ENCODE measurements at places on chromosomes 7 and 10.

DNA sequence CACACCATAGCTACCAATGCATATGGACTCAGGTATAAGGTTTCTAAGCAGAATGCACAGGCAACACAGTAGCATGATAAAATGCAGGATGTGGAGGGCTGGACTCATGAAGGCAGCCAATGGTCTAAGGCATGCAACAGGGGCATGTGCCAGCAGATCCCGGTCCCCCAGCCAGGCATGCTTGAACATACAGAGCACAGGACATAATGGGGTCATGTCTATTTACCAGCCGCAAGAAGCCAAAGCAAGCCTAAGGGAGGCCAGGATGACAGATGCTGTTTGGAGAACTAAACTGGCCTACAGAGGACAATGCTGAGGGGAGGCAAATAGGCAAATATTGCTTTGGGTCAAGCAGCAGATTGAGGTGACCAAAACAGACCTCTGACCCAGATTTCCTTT lies 60.0 kb upstream of the PDLIM1 start:
- DNase-seq = no peak

DNA sequence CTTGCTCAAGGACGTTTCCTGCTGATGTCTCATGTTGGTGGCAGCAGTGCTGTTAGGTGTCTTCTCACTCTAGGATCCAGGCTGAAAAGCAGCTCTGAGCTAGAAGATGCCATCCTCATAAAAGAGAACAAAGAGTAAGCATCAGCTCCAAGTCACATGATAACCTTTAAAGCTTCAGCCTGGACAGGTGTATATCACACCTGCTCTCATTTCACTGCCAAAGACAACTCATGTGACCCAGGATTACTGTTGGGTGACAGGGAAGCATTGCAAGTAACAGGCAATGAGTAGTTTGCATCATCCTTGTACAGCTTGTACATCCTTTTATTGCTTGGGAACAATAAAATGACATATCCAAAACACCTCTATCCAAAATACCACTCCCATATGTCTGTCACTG lies 423.4 kb upstream of the DPP6 start:
- DNase-seq = no peak

DNA sequence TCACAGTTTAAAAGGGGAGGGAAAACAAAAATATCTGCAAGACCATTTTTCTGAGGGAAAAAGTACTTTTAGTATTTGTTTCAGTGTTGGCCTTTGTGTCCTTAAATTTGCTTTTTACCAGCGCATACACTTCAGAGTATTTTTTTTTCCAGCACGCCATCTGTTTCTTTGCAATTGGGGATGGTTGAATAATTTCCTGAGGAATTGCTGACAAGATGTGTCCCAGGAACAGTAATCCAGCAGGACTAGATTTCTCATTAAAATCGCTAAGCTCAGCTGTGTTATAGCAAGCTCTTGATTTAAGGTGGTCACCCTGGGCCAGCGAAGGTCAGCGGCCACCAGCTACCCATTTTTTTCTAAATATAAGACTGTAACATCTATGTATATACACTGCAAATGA lies 156.9 kb upstream of the RHOBTB1 start:
- DNase-seq = no peak

DNA sequence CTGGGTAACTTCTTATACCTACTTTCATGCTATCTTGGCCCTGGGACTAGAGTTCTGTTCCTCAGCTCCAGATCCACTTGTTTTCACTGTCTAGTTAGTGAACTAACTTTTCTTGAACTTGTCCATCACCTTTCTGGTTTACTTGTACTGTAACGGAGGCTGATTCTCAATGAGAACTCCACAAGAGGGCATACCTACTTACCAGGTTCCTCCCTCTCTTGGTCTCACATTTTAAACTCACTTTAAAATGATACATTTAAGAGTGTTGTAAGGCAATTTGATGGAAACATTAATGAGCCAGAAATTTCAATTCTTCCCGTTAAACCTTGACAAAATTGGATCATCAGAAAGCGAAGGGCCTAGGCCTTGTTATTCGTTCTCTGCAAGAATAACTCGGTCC lies 111.6 kb downstream of the MAGI2 start:
- DNase-seq = no peak

DNA sequence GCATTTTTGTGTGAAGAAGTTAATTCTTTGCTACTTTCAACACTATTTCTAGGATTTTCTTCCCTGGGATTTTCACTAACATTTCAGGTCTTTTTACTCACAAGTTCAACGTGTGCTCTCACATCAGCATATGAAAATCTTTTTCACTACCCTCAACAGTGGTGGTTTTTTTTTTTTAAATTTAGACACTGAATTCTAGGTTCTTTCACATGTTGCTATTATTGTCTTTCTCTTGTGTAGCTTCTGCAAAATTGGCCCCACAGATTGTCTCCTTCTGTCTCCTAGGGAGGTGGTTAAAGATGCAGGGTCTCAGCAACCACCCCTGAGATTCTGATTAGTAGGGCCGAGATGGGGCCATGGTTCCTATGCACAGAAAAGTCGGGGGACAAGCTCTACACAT lies 165.0 kb upstream of the GPR26 start:
- no peak for DNase-seq

DNA sequence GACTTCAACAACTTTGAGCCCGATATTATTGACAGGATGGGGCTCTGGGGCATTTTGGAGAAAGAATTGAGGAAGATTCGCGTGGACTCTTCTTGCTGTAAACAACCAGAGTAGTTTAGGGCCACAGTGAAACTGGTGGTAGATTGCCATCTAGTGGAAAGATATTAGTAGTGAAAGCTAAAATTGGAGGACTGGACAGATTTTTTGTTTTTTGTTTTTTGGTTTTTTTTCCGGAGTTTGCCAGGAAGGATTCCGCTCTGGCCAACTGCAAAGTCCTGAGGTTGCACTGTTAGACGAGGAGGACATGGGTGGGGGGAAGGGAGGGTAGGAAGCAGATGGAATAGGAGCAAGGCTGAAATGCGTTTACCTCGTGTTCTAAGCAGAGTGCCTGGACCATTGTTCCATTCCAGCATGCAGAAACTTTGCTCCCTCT lies 11.7 kb downstream of the NOBOX start:
- no peak for DNase-seq

DNA sequence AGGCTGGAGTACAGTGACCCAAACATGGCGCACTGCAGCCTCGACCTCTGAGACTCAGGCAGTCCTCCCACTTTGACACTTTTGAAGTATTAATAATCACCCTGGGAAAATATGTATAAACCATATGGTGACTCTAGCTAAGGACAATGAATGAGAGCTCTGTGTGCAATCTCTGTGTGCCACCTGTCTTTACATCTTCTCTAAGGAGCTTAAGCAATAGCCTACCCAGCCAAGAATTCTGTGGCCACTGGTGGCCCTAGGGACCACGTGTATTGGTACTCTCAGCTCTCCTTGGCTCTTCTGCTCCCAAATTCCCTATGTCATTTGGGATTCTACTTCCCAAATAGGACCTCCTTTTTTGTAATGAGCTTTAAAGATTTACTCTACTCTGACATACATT lies 23.7 kb downstream of the FGF8 start:
- no peak for DNase-seq

DNA sequence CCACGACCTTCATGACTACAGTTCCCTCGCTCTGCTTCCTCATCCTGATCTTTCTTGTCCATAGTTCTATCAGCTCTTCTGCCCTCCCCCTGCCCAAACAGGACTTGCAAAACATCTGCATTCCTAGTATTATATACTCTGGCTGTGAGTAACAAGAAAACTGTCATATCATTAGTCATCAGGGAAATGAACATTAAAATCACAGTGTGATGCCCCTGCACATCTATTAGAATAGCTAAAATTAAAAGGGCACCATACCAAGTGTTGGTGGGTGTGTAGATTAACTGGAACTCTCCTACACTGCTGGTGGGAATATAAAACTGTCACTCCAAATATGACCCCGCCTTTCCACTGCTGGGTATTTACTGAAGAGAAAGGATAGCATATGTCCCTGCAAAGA lies 141.8 kb downstream of the C7orf25 start:
- DNase-seq = no peak

- DNase-seq = no peak
These were observed 602.7 kb upstream of the SORCS1 start for GRCh38 chr10:107767185-107767584.

- DNase-seq = no peak
These were observed 52.0 kb downstream of the TASOR2 start for GRCh38 chr10:5736591-5736990.

GRCh38 chr10:94524146-94524545 lies 21.4 kb upstream of the HELLS start:
- DNase-seq = no peak

GRCh38 chr10:117884093-117884492 lies 162.6 kb downstream of the RAB11FIP2 start:
- no peak for DNase-seq

GRCh38 chr10:63922468-63923284 lies 401.5 kb downstream of the REEP3 start:
- no peak for DNase-seq

DNA sequence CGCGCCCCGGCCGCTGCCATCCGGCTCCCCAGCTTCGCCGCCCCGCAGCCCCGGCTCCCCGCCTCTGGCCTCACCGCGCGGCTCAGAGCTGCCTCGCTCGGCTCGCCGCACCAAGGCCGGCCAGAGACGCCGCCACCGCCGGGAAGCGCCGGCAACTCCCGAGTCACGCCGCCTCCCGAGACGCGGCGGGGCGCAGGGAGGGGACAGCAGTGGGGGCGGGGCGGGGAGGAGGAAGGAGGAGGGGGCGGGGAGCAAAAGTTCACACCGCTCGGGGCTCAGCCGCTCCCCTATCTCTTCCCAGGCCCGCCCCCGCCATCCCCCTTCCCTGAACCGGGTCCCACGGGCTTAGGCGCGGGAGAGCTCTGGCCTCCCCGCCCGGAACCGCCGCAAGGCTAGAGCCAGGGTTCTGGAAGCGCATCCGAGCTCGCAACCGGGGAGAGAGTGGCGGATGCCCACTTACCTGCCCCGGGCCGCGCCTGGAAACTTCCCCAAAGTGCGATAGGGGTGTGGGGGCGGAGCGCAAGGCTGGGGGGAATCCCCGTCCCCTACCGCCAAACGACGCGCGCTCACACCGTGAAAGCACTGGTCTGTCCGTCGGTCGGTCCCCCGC lies 1.0 kb downstream of the CHST15 start:
- no peak for DNase-seq

- no peak for DNase-seq
These were observed 78.0 kb upstream of the C1GALT1 start for GRCh38 chr7:7104314-7104698.

GRCh38 chr10:76257816-76258215 lies 826.4 kb downstream of the LRMDA start:
- DNase-seq = no peak

- DNase-seq = no peak
These were observed 73.3 kb downstream of the SKIDA1 start for GRCh38 chr10:21452203-21452602.

DNA sequence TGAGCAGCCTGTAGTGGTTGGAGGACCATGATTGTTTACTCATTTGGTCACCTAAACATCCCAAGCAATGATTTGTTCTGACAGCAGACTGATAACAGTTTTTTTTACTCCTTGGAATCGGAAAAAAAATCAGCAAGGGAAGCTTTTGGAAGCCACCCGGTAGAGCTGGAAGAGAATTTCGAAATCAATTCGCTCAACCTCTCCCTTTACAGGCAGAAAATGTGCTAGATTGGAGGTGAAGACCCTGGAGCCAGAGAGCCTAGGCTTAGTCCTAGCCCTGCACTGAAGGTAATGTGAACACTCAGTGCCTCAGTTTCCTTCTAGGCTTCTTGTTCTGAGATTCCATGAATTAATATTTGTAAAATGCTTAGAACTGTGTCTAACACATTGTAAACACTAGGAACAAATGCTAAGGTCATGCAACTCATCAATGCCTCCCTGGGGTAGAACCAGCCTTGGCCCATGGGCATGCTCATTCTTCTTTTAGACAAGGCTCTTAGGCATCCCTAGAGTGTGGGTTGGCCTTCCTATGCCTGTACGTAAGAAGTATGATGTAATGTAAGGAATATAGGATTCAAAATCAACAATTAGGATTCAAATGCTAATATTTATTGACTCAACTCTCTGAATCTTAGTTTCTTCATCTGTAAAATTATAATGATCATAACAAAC lies 52.7 kb downstream of the MET start:
- DNase-seq = no peak

DNA sequence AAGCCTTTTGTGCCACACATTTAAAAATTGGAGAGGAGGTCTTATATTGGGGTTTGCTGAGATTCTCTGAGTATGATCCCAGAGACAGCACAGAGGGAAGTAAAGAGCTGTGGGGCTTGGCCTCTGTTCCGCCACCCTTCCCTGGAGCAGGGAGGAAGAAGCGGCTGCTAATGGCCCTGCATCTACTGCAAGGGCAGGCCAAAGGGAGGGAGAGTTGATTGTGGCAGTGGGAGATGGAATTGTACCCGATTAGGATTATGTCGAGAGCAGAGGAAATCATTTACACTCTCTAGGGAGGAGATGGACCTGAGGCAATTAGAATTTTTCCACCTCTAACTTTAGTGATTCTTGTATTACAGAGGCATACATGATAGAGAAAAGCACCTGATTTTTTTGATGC lies 28.8 kb downstream of the CYP17A1 start:
- DNase-seq = no peak

DNA sequence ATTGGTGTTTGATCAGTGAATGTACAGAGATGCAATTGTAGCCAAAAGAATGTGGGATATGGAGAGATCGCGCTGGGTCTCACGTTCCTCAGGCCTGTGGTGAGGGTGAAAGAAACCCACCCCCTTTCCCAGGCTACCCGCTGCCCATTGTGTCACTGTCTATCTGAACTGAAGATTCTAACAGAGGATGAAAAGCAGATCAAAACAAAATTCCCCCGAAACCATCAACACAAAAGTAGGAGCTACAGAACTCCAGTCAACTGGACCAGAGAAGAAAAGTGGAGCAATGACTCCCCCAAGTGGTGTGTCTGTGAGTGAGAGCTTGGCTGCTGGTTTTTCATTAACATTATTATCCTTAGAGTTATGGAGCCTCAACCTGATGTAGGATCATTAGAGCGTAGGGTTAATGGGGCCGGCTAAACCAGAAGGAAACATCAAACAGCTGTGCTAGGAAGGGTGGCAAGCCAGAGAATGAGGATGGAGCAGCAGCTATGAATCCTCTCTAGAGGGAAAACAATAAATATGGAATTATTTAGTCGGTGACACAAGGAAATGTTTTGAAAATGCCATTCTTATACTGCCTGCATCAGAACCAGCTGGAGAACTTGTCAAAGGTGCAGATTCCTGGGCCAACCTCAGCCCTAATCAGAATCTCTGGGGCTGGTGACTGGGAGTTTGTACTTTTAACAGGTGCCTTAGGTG lies 38.3 kb downstream of the AKR1B1 start:
- DNase-seq = no peak

Data from stimulated activated CD8-positive, alpha-beta memory T cell treated with anti-CD3 and anti-CD28 coated beads, Interleukin-7, amount 100 ng/mL, for 1 hour (primary cell).